ENCODE measurements at places on chromosomes 5 and 9.

DNA sequence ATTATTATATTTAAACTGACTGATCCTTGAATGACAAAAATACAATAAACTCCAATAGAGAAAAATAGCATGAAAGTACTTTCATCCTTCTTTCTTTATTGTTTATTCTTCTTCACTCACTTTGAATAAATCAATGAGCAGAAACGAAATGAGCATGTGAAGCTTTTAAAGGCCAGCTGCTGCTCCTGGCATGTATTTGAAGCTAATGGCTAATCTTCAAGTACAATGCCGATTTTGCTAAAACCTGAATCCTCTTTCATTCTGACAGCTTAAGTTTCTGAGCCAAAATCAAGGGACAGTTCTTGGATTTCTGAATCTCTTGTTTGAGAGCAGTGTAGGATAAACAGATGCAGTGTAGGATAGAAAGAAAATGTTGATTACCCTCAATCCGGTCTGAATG, 237.3 kb downstream of the CDH10 start:
- DNase-seq, result no peak
- no peak overlapping the region for H3K4me3 ChIP-seq
- no peaks in the 10 kb centered on the region for H3K27me3 ChIP-seq
- H3K36me3 ChIP-seq, result no peaks in the 10 kb centered on the region
- H3K27ac ChIP-seq, result no peak overlapping the region

DNA sequence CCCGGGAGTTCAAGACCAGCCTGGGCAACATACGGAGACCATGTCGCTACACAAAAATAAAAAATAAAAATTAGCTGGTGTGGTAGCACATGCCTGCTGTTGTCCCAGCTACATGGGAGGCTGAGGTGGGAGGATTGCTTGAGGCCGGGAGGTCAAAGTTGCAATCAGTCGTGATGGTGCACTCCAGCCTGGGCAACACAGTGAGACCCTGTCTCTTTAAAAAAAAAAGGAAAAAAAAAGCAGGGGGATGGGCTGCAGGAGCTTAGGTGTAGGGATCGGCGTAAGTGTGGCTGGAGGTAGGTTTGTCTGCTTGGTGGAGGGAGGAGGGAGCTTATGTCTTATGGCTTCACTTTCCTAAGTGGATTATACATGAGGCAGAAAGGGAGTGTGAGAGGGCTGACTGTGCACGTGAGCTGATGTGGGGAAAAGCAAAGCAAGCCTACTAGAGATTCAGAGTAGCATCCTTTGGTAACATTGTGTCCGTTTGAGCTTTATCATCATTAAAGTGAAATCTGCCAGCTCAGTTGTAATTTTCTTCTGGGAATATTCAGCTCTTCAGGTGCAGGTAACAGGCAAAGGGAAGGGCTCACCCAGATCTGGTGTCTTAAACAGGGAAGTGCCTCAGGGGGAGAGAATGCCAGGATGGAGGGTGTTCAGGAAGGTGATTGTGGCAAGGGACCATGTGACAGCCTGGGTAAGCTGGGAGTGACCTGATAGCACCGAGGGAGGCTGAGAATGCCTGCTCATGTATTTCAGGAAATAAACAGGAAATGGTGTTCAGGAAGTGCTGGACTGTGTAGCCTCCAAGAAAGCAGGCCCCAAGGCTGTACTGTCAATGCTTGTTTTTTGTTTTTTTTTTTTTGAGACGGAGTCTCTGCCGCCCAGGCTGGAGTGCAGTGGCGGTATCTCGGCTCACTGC, 17.6 kb upstream of the SETX start:
- H3K27ac ChIP-seq, result no peak overlapping the region
- H3K4me3 ChIP-seq, result no peak overlapping the region
- DNase-seq, result peak; percentile 15
- no peaks in the 10 kb centered on the region for H3K27me3 ChIP-seq
- peaks cover 16% of the 10 kb centered on the region for H3K36me3 ChIP-seq

DNA sequence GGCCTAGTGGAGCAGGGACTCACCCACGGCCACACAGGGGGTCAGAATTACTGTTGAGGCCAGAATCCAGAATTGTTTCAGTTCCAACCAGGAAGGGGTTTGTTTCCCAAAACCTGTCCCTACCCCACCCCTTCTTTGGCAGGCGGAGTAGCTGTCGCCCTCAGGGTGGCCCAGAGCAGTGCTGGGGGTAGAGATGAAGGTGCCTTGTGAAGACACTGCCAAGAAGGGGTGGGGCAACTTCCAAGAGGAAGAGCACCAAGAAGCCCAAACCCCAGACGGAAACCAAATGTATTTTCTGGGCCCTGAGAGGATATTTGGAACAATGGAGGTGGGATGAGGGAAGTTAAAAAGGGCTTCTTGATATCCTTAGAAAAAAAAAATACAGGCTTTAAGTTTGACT, 11.4 kb upstream of the NDST1 start:
- H3K4me1 ChIP-seq, result peaks cover 83% of the 10 kb centered on the region
- peak; percentile 30 for DNase-seq
- peak overlapping the region; percentile 10 for H3K4me3 ChIP-seq
- peak overlapping the region; percentile 94 for H3K27ac ChIP-seq
- H3K36me3 ChIP-seq, result peaks cover 34% of the 10 kb centered on the region

DNA sequence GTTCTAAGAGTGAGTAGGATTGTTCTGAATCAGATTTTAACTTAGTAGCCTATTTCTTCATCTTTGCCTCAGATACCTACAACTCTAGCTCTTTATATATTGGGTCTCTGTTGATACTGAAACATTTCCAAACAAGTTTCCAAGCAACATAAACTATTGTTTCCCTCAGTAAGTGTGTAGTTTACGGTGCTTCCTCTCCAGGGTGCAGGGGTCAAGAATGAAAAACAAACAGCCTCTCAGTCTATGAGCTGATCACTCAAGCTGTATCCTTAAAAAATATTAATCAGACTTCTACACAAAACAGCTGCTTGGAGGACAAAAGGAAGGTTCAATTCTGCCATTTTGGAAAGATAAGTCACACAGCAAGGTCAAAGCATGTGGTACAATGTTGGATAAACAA, 75.0 kb downstream of the ADAMTS12 start:
- H3K36me3 ChIP-seq, result no peaks in the 10 kb centered on the region
- no peaks in the 10 kb centered on the region for H3K4me1 ChIP-seq
- no peak for DNase-seq
- no peak overlapping the region for H3K27ac ChIP-seq

GRCh38 chr5:68054638-68055037, 160.9 kb upstream of the PIK3R1 start:
- no peak overlapping the region for H3K4me3 ChIP-seq
- H3K27ac ChIP-seq, result no peak overlapping the region
- H3K36me3 ChIP-seq, result no peaks in the 10 kb centered on the region

DNA sequence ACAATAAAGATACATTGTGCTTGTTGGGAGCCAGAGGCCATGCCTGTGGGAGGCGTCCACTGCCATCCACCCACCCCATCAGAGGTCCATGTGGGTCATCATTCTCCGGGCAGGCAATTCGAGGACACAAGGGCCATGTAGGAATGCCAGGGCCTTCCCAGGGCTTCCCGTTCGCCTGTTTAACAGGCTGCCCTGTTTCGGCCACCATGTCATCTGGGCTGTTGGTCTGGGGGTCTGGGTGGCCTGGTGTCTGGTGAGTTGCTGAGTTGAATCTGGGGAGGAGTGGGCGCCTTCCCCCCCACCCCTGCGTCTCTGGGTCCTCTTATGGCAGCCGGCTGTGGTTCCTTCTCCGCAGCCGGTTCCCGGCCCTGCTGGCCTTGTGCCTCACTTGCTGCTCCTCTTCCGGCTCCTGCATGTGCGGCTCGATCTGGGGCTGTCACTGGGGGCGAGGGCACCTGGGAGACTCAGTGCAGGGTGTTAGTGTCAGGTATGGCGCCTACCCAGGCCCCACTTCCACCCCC, 117.4 kb downstream of the WNK2 start:
- no peak overlapping the region for H3K27ac ChIP-seq
- no peaks in the 10 kb centered on the region for H3K36me3 ChIP-seq
- no peak for DNase-seq

DNA sequence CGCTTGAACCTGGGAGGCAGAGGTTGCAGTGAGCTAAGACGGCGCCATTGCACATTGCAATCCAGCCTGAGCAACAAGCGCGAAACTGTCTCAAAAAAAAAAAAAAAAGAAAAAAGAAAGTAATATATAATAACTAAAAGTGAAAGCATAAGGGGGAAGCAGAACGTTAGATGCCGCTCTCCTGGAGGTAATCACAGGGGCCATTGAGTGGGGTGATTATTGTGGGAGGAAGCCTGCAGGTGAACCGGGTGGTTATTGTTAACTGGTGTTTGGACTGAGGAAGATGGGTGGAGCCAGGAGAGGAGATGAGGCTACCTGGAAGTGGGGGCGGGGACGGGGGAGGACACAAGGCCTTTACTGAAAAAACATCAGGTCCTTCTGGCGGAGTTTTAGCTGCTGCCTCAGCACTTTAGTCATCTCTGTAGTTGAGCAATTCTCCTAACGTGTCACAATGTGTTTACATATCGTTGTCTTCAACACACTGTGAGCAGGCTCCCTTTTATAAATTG, 5.3 kb upstream of the TJP2 start:
- H3K4me1 ChIP-seq, result peaks cover 34% of the 10 kb centered on the region
- peak overlapping the region; percentile 41 for H3K4me3 ChIP-seq
- peaks cover 5% of the 10 kb centered on the region for H3K36me3 ChIP-seq
- H3K27ac ChIP-seq, result peak overlapping the region; percentile 77
- peak; percentile 96 for DNase-seq
- no peaks in the 10 kb centered on the region for H3K27me3 ChIP-seq

DNA sequence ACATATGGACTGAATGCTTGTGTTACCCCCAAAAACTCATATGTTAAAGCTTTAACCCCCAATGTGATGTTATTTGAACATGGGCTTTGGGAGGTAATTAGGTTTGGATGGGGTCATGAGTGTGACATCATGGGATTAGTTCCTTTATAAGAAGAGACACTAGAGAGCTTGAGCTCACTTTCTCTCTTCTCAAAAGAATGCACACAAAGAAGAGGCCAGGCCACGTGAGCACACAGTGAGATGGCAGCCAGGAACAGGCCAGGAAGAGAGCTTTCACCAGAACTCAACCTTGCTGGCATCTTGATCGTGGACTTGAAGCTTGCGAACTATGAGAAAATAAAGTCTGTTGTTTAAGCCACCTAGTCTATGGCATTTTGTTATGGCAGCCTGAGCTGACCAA, 360.6 kb downstream of the NR2F1-AS1 start:
- H3K4me3 ChIP-seq, result no peak overlapping the region
- no peaks in the 10 kb centered on the region for H3K4me1 ChIP-seq
- no peak for DNase-seq
- no peak overlapping the region for H3K27ac ChIP-seq
- H3K36me3 ChIP-seq, result no peaks in the 10 kb centered on the region
